Stimulated activated CD4-positive, alpha-beta T cell treated with anti-CD3 and anti-CD28 coated beads, TNF-alpha, amount 100 ng/mL, for 1 hour (primary cell): ENCODE measurements at places on chromosomes 5 and 9.
A peak's percentile ranks its signal among the peaks of the same experiment; 100 is the strongest.

- no peak for DNase-seq
These were observed 159.4 kb upstream of the S1PR3 start for GRCh38 chr9:88831713-88832407.

GRCh38 chr9:136619742-136620440 lies 42.8 kb upstream of the EGFL7 start:
- no peak for DNase-seq

- no peak for DNase-seq
These were observed 9.5 kb downstream of the CDH18 start for GRCh38 chr5:19978476-19978875.

DNA sequence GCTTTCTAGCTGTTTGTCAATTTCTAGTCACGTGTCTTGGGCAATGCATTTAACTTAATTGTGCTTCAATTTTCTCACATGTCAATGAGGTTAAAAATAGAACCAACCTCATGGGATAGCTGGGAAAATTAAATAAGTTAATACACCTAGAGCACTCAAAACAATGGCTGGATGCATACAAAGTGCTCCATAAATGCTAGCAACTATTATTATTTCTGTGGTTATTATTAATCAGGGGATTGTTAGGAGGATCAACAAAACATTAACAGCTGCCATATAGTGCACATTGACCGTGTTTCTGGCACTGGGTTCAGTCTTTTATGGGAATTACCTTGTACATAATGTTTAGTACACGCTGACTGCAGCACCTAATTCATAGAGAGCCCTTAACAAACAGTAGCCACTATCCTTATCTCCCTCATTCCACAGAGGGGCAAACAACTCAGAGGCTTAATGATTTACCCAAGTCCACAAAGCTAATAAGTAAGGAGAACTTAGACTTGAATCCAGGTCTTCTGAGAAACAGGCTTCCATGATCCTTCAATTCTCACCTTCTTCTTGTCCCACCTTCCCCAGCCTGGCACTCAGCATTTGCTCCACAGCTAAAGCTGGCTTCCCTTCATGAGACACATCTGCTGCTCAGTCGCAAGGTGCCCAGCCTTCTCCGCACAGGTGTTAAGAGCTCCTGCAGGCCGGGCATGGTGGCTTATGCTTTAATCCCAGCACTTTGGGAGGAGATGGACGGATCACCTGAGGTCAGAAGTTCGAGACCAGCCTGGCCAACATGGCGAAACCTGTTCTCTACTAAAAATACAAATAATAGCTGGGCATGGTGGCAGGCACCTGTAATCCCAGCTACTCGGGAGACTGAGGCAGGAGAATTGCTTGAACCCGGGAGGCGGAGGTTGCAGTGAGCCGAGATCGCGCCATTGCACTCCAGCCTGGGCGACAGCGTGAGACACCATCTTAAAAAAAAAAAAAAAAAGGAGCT lies 137.4 kb upstream of the ABCA1 start:
- no peak for DNase-seq

GRCh38 chr9:114592356-114592755 lies 4.8 kb downstream of the ATP6V1G1 start:
- peak; percentile 38 for DNase-seq

DNA sequence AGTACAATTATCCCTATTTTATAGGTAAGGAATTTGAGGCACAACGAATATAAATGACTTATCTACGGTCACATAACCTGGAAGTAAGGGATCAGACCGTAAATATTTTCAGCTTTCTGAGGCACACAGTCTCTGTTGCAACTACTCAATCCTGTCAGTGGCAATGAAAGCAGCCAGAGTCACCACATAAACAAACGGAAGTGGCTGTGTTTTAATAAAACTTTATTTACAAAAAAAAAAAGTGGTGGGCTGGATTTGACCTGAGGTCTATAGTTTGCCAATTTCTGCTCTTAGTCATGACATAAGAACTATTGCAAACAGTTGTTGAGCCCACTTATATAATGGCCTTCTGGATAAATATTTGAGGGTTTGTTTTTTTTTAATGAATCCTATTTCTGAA lies 29.6 kb downstream of the ZNF366 start:
- no peak for DNase-seq

- DNase-seq = no peak
These were observed 169.6 kb downstream of the MELK start for GRCh38 chr9:36742264-36742663.

GRCh38 chr9:78791779-78792178 lies 494.9 kb downstream of the PSAT1 start:
- DNase-seq = no peak

- no peak for DNase-seq
These were observed 50.8 kb downstream of the KCNN2 start for GRCh38 chr5:114412510-114413171.

- no peak for DNase-seq
These were observed 119.3 kb downstream of the NR2F1-AS1 start for GRCh38 chr5:93461756-93462155.
